ENCODE measurements at places on chromosomes 2 and 18.

DNA sequence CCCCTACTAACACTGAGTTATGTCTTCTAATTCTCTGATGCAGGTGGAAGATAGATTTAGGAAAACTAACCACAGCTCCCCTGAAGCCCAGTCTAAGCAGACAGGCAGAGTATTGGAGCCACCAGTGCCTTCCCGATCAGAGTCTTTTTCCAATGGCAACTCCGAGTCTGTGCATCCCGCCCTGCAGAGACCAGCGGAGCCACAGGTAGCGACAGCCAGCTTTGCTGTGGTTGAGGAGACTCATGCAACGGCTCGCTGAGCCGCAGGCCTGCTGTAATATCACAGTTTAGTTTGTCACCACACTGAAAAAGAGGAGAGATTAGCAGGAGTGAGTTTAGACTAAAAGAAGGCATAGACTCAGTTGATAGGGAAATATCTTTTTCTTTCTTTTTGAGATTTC lies 131.0 kb upstream of the IL1R2 start:
- no peak for DNase-seq

- DNase-seq, result no peak
Observed at GRCh38 chr2:169131587-169132512, 62.5 kb downstream of the DHRS9 start.

- DNase-seq, result no peak
Observed at GRCh38 chr2:64140665-64141200, 3.5 kb downstream of the PELI1 start.

GRCh38 chr2:32043561-32043960 lies 4.0 kb upstream of the DPY30 start:
- no peak for DNase-seq

- DNase-seq, result no peak
Observed at GRCh38 chr2:121004359-121004758, 268.7 kb downstream of the GLI2 start.

GRCh38 chr18:46166261-46166970 lies 62.2 kb downstream of the HAUS1 start:
- DNase-seq, result no peak

- DNase-seq, result no peak
Observed at GRCh38 chr2:74019516-74019915, 34.8 kb downstream of the TET3 start.

- no peak for DNase-seq
Observed at GRCh38 chr2:163717515-163717914, 18.3 kb downstream of the FIGN start.

- DNase-seq, result no peak
Observed at GRCh38 chr2:236857781-236858180, 227.9 kb upstream of the COPS8 start.

DNA sequence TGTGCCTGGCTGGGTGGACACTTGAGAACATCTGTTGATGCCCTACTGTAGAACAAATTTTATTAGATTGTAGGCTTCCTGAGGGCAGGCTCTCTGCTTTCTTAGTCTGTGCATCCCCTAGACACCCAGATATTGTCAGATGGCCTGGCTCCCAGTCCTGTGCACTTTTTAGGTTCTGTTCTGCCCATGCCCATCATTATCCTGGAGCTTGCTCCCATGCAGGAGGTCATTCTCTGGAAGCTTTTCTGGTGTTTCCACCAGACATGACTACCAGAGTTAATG lies 213.3 kb downstream of the MYCN start:
- no peak for DNase-seq

DNA sequence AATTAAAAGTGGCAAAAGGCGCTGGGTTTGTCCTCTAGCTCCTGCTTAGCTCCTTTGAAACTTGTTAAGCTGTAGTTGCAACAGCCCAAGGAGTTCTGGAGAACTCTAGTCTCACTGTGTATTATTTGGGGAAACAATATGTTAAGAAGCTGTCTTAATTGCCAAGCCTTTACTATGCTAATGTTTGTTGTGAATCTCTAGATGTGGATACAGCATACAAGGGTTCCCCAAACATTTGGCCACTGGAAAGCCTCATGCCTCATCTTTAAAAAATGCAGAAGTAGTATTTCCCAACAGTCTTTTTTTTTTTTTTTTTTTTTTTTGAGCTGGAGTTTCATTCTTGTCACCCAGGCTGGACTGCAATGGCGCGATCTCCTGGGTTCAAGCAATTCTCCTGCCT lies 236.7 kb downstream of the PRKCE start:
- DNase-seq, result no peak

- peak; percentile 25 for DNase-seq
Observed at GRCh38 chr2:48946449-48947048, 191.0 kb upstream of the LHCGR start.

DNA sequence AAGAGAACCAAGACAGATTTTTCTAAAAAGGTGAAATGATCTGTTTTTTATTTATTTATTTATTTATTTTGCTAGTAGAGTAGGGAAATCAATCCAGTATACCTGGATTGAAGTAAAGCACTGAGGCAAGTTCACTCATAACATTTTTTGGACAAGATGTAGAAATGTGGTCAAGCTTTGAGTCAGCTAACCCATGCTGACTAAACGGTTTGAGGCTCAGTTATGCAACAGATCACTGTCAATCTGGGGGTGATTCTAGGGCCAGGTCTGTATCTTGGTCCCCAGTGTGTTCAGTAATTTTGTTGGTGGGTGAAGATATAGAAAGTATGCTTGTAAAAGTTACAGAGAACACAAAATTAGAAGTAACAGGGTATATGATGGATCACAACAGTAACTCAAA lies 60.2 kb downstream of the RMDN2 start:
- no peak for DNase-seq

- DNase-seq, result no peak
Observed at GRCh38 chr2:223460774-223461211, 141.4 kb downstream of the SCG2 start.

GRCh38 chr2:97654309-97654708 lies 8.4 kb downstream of the COX5B start:
- no peak for DNase-seq

DNA sequence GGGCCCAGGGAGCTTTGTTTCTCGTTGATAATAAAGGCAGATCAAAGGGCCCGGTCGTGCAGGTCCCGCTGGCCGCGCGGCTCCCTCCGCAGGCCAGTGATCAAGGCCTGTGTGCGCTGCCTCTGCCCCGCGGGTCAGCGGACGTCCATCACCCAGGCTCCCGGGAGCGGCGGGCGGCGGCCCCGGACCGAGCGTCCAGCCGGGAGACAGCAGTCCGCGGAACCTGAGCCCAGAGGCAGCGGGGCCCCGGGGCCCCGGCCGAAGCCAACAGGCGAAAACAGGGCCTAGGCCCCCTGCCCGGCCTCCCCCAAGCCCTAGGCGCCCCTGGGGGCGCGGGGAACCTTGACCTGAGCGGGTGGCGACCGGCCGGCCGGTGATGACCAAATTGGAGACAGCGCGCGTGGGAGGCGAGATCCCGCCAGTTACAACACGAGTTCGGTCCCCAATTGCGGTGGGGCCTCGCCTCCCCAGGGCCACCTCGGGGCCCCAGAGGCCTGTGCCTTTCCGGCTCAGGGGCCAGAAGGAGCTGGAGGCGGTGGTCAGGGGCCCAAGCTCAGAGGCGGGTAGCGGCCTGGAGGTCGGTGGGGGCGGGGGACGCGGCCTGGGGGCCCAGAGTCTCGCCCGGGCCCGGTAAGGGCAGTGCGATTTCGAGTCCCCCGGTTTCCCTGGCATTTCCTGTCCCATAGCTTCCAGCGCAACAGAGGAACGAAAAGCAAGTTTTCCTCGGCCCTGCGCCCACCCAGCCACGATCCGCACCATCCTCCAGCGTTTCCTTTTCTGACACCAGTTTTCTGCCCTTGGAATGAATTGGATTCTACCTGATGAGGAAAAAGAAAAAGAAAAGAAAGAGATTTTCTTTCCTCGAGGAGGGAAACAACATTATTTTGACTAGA lies 5.9 kb downstream of the SP9 start:
- no peak for DNase-seq

DNA sequence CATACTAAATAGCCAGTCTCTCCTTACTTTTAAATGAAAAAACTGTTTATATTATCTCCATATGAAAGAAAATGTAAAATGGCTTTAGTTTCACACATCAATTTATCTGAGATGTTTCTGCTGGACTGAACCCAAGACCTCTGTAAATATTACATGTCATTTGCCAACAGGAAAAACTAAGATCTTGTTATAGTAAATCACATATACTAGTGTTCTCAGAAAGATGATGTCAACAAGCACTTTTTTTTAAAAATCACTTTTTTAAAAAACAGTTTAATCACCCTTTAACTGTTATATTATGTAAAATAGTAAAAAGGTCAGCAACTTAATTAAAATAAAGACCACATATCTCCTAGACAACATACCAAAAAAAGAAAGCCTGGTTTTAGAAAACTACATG lies 46.3 kb downstream of the PTPN2 start:
- no peak for DNase-seq

- no peak for DNase-seq
Observed at GRCh38 chr2:61173116-61173515, 11.1 kb downstream of the C2orf74 start.

- no peak for DNase-seq
Observed at GRCh38 chr2:9918275-9918674, 33.2 kb upstream of the GRHL1 start.

GRCh38 chr2:182827182-182827879 lies 39.1 kb downstream of the FRZB start:
- DNase-seq, result no peak

DNA sequence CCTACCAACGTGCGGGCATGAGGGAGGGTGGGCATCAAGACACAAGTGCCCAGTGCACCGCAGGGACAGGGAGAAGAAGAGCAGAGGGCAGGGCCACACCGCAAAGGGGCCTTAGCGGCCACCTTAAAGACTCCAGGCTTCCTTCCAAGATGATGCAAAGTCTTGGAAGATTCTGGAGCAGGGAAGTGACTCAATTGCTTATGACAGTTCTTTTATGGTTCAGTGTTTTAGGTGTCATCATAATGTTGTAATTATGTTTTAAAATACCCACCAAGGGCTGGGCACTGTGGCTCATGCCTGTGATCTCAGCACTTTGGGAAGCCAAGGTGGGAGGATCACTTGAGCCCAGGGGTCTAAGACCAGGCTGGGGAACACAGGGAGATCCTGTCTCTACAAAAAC lies 44.5 kb upstream of the SEMA4C start:
- DNase-seq, result no peak

GRCh38 chr2:128682729-128683284 lies 364.1 kb upstream of the HS6ST1 start:
- no peak for DNase-seq

- no peak for DNase-seq
Observed at GRCh38 chr2:71892423-71892730, 255.3 kb downstream of the CYP26B1 start.

DNA sequence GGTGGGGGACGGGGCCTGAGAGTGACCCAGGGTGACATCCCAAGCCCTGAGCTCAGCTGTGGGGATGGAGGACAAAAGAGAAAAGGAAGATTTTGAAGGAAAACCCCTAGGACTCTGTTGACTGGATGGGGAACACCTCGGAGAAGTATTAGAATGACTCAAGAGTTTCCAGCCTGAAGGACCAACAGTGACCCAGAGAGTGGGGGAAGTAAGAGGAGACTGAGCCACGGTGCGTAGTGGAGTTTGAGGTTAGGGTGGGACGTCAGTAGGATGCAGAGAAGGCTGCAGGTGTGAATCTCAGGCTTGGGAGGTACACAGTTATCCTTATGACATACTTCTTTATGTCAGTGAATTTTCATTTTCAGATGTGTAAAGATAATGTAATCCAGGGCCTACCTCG lies 119.5 kb downstream of the NCK2 start:
- DNase-seq, result no peak

DNA sequence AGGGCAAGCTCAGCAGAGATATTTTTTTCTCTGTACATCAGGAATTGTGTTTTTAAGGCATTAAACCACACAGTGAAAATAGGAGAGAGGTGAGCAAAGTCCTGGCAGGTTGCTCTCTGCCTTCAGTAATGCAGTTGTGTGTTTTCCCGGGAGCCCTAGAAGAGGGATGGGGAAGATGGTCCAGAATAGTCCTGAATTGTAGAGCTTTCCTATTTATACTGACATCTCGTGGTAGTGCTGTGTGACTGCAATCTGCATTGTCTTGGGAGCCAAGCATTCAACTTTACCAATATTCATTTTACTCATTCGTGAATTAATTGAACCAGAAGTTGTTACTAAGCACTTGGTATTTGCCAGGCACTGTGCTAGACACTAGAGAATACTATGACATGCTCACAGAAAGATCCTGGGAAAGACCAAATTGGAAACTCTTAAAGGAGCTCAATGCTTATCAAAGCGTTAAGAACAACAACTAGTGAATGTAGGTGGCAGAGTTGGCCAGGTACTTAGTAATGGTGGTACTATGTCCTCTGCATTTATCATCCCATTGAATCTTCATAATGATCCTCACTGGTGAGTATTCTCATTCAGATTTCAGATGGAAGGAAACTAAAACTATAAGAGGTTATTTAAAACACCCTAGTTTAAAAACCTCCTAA lies 214.6 kb downstream of the TRIB2 start:
- DNase-seq, result peak; percentile 5

GRCh38 chr2:231900486-231900942 lies 25.7 kb downstream of the NPPC start:
- peak; percentile 28 for DNase-seq

DNA sequence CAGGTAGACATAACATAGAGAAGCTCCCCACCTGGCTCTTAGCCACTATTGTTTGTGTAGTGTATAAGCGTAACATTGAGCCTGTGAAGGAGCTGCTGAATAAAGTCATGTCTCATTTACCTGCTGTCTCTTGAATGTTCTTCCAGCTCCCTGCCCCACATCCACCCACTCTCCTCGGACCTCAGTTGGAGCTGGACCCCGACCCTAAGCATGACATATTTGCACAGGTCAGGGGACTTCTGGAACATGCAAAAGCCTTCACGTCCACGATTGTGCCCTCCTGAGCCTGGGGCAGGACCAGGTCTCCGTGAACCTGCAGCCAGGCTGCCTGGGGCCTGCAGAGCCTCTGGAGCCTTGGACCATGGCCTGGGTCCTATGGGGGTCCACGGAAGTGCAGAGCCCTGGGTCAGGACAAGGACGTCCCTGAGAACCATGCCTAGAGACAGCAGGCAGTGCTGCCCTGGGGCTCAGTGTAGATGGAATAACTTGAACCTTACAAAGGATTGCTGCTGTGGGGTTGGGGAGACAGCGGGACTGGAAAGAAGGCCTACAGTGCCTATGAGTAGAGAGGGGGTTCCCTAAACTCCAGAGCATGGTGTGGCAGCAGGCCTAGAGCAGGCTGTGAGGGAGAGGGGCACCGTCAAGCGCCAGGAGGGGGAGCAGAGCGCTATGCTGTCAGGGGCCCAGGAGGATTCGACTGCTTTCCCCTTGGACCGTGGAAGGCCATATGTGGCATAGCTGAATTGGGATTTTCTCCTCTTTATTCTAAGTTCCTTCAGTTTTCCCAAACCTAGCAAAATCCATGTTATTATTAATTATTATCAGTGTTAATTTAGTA lies 99.9 kb upstream of the ZNF236 start:
- no peak for DNase-seq

- DNase-seq, result no peak
Observed at GRCh38 chr2:26562811-26563645, 78.1 kb downstream of the CIB4 start.

DNA sequence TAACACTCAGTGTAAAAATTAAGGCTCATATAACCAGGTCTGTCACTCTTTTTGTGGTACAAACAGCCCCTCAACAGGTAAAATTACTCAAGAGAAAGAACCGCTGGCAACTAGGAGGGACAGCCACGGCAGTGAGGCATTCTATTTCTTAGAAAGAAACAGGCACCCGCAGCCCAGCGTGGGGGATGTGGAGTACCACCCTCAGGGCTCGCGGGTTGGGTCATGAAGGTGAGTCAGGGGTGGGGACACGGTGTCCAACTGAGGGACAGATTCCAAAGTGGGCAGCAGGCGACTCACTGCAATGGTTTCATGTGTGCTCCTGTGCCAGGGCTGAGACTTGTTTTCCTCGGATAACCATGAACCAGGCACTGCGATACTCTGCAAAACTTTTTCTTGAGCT lies 129.4 kb downstream of the DTNB start:
- DNase-seq, result no peak

- DNase-seq, result no peak
Observed at GRCh38 chr18:21187886-21188285, 54.1 kb upstream of the GREB1L start.

Data from activated CD4-positive, alpha-beta T cell treated with anti-CD3 and anti-CD28 coated beads for 4 hours (primary cell).